ENCODE measurements at places on chromosomes 1 and 21.

DNA sequence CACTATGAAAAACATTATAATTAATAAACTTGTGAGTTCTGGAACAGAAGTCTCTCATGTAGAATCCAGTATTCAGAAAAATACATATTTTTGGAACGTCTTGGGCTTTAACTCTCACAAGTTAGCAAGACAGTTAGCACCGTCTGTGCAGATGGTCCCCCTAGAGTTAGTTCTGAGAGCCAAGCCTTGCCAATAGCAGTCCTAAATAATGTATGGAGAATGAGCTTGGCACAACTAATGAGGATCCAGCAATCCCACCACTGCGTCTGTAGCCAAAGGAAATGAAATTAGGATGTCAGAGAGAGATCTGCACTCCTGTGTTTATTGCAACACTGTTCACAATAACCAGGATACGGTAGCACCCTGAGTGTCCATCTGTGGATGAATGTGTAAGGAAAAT is 54.6 kb upstream of the VAMP3 start:
- DNase-seq = no peak

GRCh38 chr1:244173240-244173639 is 122.2 kb downstream of the ZBTB18 start:
- DNase-seq = no peak

- no peak for DNase-seq
Measured at GRCh38 chr1:246106342-246106763, 400.7 kb downstream of the SMYD3 start.

GRCh38 chr1:117067533-117068370 is 7.6 kb downstream of the TTF2 start:
- DNase-seq = peak; percentile 62

GRCh38 chr1:201531551-201532425 is 7.1 kb upstream of the NAV1 start:
- DNase-seq = no peak

- no peak for DNase-seq
Measured at GRCh38 chr1:221069178-221069903, 190.1 kb downstream of the HLX start.

- DNase-seq = no peak
Measured at GRCh38 chr1:213099682-213100399, 48.8 kb downstream of the RPS6KC1 start.

DNA sequence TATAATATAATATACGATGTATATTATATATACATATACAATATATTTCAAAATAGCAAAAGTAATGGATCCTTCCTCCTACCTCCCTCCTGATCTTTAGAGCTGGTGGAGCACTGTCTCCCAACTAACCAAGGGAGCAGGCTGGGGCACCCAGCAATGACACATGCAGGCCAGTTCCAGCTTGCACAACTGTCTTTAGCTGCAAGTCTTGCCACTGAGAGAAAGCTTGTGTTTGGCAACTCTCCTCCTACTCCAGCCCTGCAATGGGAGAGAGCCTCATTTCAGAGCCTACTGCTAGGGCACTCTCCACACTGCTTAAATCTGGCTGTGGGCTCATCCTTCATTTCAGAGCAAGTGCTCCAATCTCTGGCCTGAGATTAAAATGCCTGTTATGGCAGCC is 469.8 kb upstream of the OLFM3 start:
- DNase-seq = no peak

DNA sequence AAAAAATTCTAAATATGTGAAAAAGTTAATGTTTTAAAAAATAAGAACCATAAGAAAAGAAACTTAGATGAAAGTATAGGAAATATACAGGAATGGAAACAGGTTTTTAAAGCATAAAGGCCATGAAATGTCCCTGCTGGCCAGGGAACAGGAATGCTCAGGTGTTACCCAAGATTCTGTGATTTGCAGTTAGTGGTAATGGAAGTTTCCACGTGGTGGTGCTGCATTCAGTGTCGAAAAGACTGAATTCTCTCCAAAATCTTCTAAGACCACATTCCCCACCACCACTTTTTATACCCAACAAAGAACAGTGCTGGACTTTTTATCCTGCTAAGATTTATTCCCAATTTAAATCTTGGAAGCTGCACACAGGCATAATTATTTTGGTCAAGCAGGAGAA is 126.2 kb downstream of the PRRX1 start:
- DNase-seq = peak; percentile 18

DNA sequence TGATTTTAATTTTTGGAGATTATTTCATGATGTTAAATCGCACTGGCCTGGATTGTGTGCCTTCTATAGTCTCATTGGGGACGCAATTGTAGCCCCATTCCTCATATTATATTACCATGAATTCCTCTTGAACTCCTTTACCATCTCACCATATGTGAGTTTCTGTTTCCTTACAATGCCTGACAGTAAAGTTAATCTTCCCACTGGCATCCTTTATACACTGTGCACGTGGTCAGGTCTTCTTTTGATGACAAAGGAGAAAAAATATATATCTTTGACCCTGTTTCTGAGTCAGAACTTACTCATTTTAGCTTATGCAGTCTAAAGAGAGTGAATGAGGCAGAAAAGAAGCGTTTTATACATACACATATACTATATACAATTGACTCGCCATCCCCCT is 774 bp upstream of the ABL2 start:
- no peak for DNase-seq

DNA sequence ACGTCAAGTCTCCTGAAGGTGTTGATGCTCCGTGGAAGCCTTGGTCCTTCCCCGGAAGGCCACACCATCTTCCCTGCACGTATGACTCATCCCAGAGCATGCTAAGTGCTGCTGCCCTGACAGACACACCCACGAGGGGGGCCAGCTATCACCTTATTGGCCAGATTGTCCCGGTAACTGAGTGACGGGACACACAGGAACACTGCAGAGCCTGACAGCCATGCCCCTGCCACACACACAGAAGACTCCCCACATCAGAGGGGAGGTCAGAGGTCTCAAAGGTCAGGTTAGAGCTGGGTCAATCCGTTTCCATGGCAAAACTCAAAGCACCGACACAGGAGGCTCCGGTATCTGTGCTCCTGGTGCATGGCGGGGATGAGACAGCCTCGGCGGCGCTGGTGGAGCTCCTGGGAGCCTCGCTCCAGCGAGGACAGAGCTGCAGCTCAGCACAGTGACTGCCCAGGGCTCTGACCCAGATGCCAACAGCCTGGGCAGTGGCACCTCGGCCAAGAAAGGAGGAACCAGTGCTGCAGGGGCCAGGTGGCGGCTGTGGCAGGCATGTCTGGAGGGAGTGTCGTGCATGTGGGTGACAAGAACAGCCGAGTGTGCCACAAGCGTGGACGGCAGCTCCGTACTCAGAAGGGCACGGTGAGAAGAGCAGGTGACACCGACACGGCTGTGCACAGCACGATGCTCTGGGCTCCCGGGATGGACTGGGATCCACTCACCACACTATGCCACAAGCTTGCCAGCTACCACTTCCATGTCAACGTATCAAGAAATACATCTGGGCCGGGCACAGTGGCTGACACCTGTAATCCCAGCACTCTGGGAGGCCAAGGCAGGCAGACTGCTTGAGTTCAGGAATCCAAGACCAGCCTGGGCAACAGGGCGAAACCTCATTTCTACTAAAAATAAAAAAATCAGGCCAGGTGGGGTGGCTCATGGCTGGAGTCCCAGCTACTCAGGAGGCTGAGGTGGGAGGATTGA is 14.8 kb upstream of the TMEM240 start:
- no peak for DNase-seq

DNA sequence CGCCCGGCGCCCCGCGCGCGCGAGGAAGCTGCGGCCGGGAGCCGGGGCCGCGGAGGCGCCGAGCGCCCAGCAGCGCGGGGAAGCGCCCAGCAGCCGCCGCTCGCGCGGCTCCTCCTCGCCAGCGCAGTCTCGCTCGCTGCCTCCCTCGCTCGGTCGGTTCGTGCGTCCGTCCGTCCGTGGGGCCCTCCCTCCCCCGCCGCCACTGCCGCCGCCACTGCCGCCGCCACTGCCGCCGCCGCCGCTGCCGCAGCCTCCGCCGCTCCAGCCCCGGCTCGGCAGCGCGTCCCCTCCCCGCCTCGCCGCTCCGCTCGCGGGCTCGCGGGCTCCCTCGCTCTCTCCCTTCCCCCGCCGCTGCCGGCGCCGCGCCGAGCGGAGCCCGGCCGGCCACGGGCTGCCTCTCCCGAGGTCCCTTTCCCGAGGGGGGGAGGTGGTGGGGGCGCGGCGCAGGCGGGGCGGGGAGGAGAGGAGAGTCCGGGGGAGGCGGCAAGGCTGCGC is at the start of gene KCND3:
Gene KCND3, minus strand, starts transcription at position 138 of the 495 bp plus-strand sequence.
- DNase-seq = peak; percentile 55

- DNase-seq = peak; percentile 96
Measured at GRCh38 chr1:42739753-42740700, at the start of gene CLDN19. TSS of gene CLDN19 (minus strand) at chr1:42740236. CDS start at chr1:42740063, 173 bp downstream.

- no peak for DNase-seq
Measured at GRCh38 chr1:151924691-151925587, 15.6 kb upstream of the THEM4 start.

Data from iPS-NIHi11 (cell line).